ENCODE measurements at places on chromosomes 4 and X.

- no peak for DNase-seq
These were observed 38.4 kb downstream of the BCORL1 start for GRCh38 chrX:130020661-130021324.

- DNase-seq: no peak
These were observed 297.3 kb downstream of the GUCY2F start for GRCh38 chrX:109184506-109185139.

GRCh38 chr4:118277243-118277642 lies 75.6 kb downstream of the PRSS12 start:
- no peak for DNase-seq

DNA sequence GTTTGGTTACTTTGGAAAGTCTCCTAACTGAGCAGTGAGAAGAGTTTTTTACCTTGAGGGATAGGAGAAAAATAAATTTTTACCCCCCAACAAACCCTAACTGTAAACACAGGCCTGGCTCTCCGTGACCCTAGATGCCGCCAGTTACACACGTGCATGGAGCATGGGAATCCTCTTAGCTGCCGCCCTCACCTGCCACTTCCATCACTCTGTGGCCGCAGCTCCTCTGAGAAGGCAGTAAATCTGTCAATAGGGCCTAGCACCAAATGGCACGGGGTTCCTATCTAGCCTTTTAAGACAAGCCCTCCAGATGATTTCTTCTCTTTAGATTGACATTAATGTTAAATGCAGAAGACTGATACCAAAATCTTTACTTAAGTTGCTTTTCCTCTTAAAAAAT lies 330.3 kb upstream of the FAM241A start:
- DNase-seq: no peak

DNA sequence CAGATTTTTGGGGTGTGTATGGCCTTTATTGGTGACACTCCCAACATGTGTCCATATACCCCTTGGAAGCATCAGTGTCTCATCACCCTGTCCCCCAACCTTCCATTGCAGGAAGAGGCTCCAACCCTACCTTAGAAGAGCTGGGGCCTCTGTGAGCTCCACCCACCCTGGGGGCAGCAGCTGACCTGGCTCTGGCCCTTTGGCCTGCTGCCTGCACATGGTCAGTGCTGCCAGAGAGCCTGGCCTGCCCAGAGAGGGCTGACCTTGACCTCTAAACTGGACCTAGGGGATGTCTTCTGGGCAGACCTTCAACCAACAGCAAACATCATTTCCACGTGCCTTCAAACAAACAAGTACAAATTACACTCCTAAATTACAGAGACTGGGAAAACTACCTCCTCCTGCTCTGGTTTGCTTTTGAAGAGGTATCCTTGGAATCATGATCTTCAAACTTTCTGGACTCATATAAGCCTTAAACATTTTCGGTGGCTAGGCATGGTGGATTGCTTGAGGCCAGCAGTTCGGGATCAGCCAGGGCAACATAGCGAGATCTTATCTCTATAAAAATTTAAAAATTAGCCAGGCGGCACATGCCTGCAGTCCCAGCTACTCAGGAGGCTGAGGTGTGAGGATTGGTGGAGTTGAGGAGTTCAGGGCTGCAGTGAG lies 27.3 kb upstream of the KIAA0232 start:
- DNase-seq: no peak

DNA sequence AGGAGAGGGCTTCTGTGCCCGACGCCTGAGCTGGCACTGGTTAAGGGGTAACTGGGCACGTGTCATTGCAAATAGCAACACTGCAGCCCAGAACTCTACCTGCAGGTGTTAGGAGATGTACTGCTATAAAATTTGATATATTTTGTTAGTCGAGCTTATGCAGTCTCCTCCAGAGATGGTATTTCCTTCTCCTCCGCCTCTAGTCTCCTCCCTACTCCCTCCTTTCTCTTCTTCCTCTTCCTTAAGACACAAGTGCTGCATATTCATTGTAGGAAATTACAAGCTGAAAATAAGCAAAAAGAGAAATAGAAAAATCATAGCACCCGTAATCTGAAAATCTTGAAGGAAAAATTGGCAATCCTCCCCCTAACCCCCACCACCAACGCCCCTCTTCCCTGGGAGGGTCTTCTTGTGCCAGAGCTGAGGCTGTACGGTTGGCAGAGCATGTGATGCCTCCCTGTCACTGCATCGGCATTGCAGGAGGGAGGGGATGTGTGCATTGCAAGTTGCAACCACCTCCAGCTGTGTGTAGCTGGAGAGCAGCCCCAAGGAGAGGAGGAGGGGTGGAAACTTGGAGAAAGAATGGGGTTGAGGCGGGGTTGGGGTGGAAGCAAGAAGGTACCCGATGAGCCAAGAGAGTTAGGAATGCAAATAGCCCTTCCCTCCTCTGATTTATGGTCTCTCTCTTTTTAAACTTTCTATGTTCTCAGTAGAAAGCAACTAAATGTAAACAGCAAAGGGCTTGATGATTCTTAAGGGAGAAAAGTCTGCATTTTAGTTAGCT lies 48.3 kb upstream of the MND1 start:
- DNase-seq: peak; percentile 87

- no peak for DNase-seq
These were observed 69.5 kb downstream of the ACOX3 start for GRCh38 chr4:8370835-8371595.

- no peak for DNase-seq
These were observed 35.0 kb downstream of the INTU start for GRCh38 chr4:127667772-127668171.

DNA sequence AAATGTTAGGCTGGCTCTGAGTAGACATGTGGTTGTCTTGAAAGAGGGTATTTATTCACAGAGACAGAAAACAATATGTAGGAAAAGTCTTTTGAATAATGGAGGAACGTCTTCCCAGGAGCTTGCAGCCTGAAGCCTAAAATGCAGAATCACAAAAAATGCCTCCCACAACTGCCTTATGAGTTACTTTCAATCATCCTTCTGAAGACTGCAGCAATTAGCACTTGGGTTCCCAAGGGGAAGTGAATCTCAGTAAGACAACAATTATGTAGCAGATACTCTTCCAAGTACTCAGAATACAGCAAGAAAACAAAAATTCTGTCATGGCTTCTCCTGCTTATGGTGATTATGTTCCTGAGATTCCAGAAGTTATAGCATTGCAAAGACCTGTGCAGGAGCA lies 166.6 kb upstream of the TBL1X start:
- no peak for DNase-seq

- DNase-seq: no peak
These were observed 50.0 kb downstream of the WFS1 start for GRCh38 chr4:6319530-6320150.

DNA sequence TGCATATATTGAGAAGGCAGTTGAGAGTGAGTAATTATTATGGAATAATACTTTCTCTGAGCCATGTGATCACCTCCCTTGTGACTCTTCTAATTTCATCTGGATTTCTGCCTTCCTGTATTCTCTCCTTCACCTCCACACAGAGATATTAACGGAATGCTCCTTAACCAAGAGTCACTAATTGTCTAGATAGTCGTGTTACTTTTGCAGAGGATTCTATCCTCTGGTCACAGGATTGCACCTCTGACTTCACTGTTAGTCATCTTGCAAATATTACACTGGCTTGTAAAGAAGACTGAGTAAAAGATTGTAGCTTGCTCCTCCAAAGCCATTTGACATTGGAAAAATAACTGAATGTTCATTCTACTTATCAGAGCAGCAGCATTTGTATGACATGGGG lies 160.9 kb downstream of the SH2D1A start:
- DNase-seq: peak; percentile 10

GRCh38 chr4:141130947-141131605 lies 2.2 kb downstream of the RNF150 start:
- no peak for DNase-seq

DNA sequence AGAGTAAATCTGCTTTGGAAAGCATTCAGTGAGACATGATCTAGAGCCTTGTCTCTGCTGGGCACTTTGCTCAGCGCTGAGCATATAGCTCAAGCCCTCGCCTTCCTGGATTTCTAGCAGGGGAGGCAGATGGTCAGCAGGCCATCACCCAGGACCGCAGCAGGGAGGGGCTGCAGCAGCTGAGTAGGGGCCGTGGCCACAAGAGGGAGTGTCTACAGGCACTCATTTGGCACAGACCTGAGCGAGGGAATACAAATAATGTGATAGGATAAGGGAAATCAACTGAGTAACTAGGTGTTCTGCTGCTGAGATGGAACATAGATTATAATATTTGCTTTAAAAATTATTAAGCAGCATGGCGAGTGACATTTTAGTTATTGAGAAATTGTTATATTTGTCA lies 30.2 kb downstream of the OFD1 start:
- no peak for DNase-seq

DNA sequence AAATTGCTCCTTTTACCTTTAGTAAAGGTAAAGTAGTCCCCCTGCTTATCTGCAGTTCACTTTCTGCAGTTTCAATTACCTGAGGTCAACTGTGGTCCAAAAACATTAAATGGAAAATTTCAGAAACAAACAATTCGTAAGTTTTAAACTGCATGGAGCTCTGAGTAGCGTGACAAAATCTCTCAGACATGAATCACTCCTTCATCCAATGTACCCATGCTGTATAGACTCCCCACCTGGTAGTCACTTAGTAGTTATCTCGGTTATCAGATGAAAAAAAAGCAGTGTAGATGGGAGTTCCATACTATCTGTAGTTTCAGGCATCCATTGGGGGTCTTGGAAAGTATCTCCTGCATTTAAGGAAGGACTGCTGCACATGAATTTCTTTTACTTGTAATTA lies 7.7 kb downstream of the UNC5C start:
- no peak for DNase-seq

DNA sequence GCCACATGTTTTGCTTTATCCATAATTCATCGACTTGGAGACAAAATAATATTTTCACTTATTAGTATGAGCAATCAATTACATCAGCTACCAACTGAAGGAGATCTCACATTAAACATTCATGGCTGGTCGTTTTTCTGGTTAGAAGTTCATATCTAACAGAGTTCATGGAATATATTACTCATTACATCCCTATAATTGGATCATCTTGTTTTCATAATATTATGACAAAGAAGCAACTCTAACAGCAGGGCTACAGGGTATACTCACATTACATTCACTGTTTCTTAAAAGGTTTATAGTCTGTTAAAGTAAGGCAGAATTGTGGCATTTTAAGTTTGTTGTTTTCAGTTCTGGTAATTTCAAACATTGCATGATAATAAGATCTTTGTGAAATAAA lies 33.0 kb downstream of the GSTCD start:
- DNase-seq: no peak

DNA sequence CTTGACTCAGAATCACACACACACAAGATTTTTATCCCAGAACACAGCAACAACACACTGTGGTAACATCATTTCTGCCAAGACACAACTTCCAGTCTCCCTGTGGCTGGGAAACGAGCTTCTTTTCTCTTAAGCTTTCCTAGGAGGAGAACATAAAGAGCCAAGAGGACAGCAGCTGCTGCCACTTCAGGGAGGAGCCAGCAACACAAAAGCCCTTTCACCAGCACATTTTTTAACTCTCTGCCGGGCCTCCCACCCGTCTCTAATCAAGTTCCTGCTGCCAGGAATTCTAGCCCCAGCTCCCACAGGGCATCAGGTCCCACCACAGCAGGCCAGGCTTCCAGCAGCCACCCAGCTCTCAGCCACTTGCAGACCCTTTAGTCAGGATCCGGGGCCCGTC lies 22.4 kb downstream of the FAT1 start:
- peak; percentile 44 for DNase-seq

- DNase-seq: no peak
These were observed 115.6 kb upstream of the NKX1-1 start for GRCh38 chr4:1521821-1522361.

- peak; percentile 59 for DNase-seq
These were observed 249.2 kb upstream of the RPS6KA3 start for GRCh38 chrX:20515841-20516461.

DNA sequence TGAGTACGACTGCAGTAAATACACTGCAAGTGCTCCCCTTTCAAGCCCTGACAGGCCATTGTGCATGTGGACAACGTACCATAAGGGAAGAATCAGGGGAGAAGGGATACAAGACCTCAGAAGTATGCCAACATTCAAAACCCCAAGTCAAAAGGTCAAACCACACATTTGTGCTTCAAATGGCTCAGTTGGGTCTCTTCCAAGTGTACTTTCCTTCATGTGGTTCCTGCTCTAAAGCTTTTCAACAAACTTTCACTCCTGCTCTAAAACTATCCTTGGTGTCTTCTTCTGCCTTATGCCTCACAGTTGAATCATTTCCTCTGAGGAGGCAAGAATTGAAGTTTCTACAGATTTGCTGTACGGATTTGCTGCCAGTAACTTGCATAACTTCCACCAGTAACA lies 305.7 kb upstream of the SLIT2 start:
- DNase-seq: peak; percentile 70

DNA sequence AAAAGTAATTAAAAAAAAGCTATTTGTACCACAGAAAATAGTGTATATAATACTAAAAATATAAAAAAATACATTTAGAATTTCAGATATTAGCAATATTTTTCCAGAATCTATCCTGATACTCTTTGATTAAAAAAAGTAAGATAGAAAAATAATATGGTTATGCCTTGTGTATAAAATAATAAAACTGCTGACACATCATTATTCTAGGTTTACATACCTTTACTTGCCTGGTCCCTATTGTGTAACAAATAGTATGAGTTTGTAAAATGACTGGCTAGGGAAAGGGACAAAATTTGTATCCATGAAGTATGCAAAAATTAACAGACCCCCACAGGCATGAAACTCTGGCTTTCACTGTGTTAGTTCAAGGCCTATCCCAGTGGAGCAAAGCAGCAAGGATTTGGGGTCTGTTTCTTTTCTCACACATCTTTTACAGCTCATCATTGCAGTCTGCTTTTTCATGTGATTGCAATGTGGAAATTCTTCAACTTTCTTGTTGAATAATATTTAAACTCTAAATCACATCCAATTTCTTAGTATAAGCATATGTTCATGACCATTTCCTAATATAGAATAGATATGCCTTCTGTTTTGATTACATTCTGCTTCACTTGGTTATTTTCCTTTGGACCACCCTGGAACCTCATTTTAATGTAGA lies 136.7 kb upstream of the PCDH18 start:
- no peak for DNase-seq

DNA sequence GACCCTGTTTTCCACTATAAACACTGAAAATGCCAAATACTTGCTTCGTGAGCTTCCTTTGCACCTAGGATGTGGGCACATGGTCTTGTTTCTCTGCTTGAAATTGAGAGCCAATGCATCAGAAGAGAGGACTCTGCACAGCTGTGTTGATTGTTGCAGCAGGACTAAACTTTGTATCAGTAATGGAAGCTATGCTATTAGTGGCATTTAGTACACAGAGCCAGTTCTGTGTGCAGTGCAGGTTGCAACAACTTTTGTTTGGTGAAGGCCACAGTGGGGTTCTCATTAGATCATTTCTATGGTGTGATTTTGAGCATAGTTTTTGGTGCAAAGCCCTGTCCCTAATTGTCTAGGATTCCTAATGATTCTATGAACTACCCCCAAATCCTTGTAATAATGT lies 54.4 kb upstream of the ANKRD17 start:
- no peak for DNase-seq
